ENCODE measurements at places on chromosomes 4 and X.

DNA sequence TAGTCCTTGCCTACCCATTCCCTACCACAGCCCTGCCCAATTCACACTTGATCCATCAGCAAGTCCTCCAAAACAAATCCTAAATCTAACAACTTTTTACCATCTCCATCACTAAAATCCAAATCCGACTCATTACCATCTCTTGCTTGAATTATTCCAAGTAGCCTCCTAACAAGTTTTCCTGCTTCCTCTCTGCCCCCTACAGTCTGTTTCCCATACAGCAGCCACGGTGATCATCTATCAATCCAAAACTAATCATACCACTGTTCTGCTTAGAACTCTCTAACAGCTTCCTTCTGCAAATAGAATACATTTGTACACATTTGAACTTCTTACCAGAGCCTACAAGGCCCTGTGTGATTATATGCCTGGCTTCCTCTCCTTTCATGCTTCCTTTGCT is 133.0 kb downstream of the SHROOM4 start:
- DNase-seq, result no peak

- no peak for DNase-seq
Observed at GRCh38 chr4:3396600-3396999, 45.2 kb upstream of the HGFAC start.

DNA sequence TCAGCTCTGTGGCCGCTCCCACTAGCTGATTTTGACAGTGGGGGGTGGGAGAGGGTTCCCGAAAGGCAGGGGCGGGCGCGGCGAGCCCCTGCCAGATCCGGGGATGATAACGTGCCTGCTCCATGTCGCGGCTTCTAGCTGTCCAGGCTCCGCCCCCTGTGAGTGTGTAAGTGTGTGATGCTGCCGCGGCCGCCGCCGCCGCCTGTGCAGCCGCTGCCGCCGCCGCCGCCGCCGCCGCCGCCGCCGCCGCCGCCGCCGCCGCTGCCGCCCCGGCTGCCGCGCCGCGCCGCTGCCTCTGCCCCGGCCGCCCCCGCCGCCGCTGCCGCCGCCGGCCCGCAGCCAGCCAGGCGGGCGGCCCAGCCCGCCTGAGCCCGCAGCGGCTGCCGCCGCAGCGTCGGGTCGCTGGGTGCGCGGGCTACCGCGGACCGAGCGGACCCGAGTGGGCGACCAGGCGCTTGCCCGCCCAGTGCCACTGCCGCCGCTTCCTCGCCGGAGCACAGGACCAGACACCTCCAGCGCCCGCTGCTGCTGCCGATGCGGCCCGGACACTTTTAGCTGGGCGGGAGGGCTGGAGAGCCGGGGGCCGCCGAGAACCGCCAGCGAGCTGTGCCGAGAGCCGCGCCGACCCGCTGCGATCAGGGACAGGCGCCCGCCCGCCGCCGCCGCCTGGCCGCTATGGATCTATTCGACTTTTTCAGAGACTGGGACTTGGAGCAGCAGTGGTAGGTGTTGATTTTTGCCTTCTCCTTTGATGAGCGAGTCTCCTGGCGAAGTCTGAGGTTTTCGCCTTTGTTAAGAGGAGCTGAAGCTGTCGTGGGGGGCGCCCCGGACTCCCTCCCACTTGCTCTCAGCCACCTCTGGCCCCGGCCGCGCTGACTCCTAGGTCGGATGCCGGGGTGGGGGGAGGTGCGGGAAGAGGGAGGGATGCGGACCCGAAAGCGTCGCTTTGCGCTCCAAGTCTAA is at the start of gene AFF2:
AFF2 (plus strand) TSS at position 195 of the 963 bp plus-strand sequence; CDS start at position 676, 481 bp downstream.
- DNase-seq, result peak; percentile 31

DNA sequence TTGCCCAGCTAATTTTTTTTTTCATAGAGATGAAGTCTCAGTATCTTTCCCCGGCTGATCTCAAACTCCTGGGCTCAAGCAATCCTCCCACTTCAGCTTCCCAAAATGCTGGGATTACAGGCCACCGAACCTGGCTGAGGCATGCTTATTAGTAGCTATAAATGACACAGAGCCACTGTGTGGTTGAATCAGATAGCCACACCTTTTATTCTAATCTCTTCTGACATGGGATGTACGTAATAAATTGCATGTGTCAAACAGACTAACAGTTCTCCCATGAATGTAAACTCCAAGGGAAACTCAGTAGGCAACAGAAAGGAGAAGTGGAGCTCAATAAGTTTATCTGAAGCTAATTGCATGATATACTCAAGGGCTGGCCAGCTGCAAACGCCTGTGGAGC is 139.8 kb upstream of the VCX3A start:
- no peak for DNase-seq

GRCh38 chr4:102180046-102180445 is 165.2 kb downstream of the SLC39A8 start:
- DNase-seq, result no peak

Measured in activated T-cell treated with anti-CD3 and anti-CD28 coated beads for 48 hours (primary cell).